ENCODE measurements at places on chromosomes 5 and 9. TPM values are rescaled to one million over a fixed set of nuclear protein-coding genes. Genes with fewer than 3 reads are reported as not detected.

The WHRN gene
- polyA plus RNA-seq = 9.1 TPM

The TRPM3 gene
- 13.4 TPM for polyA plus RNA-seq

The PCDHA1 gene
- not detected for polyA plus RNA-seq

The ESM1 gene
- 16.2 TPM for polyA plus RNA-seq

The SH3TC2 gene
- 1.2 TPM for polyA plus RNA-seq

The ANKRD34B gene
- 0.35 TPM for polyA plus RNA-seq

The PCDHGA10 gene
- polyA plus RNA-seq = 3.8 TPM

The SPINK6 gene
- not detected for polyA plus RNA-seq

The EGFLAM gene
- polyA plus RNA-seq = 8.6 TPM

The HSD17B3 gene
- polyA plus RNA-seq = 0.96 TPM

The C5orf63 gene
- 11.0 TPM for polyA plus RNA-seq

The C5orf58 gene
- polyA plus RNA-seq = 0.16 TPM

The HAVCR1 gene
- polyA plus RNA-seq = 2.4 TPM

The MEIKIN gene
- not detected for polyA plus RNA-seq

The SARDH gene
- polyA plus RNA-seq = 9.3 TPM

The PRDM12 gene
- polyA plus RNA-seq = not detected
